SJSA1 (cell line): ENCODE measurements at places on chromosomes 4 and X. TPM values are rescaled to one million over a fixed set of nuclear protein-coding genes. Genes with fewer than 3 reads are reported as not detected.

The TEX13B gene
- not detected in 2 replicates for total RNA-seq

The TEX13D gene
- not detected in 2 replicates for total RNA-seq

The TRMT2B gene
- 13.7 and 18.7 TPM in 2 replicates for total RNA-seq

GRCh38 chr4:164503874-164504273 is 250.1 kb upstream of the SMIM31 start:
- no peak for DNase-seq

- DNase-seq, result peak; percentile 22
These were observed 22.9 kb upstream of the COX7B2 start for GRCh38 chr4:46931981-46932380.

- DNase-seq, result no peak
These were observed 1142.5 kb upstream of the IGFBP7 start for GRCh38 chr4:58252656-58253055.

DNA sequence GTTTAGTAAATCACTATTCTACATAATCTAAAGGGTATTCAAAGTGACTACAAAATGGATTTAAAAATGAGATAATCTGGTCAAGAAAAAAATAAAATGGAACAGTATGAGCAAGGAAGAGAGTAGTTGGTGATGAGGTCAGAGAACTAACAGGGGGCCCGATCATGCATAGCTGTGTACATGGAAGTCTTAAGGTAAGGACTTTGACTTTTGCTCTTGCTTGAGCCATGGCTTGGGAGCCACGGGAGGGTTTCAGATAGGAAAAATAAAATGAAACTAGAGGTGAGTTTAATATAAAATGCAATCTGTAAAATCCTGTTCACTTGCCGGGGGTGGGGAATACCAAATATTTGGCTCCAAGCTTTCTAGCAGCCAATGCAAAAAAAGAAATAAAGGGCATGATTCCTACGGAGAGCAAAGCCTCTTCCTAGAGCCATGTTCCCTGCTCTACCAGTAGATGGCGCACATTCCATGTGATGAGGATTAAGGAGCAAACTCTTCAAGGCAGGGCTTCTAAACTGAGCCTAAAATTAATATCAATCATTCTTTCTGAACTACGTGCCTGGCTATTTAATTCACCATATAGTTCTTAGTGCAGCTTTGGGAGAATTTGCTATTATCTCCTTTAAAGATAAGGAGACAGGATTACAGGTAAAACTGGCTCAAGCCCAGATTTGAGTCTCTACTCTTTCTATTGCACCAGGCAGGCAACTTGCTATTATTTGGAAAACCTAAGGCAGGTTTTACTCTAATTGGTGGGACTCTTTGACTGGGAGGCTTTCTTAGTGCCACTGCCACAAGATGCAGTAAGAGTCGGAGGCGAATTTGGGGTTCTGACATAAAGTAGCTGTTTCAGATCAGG is 6.8 kb upstream of the CLCN5 start:
- peak; percentile 32 for DNase-seq

GRCh38 chrX:11768039-11768438 is 10.0 kb downstream of the MSL3 start:
- DNase-seq, result no peak

GRCh38 chr4:53455766-53456165 is 78.3 kb downstream of the FIP1L1 start:
- no peak for DNase-seq
